PC-9 (cell line): ENCODE measurements at places on chromosomes 7 and 10.

DNA sequence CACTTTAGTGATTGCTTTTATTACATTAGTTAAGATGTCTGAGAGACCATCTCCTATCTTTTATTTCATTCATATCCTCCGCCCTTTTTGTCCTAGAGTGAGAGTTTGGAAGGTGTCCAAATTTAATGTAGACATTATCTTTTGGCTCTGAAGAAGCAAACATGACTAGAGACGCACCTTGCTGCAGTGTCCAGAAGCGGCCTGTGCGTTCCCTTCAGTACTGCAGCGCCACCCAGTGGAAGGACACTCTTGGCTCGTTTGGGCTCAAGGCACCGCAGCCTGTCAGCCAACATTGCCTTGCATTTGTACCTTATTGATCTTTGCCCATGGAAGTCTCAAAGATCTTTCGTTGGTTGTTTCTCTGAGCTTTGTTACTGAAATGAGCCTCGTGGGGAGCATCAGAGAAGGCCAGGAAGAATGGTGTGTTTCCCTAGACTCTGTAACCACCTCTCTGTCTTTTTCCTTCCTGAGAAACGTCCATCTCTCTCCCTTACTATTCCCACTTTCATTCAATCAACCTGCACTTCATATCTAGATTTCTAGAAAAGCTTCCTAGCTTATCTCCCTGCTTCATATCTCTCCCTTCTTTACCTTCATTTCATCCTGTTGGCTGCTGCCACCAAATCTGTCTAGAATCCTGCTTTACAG is 10.4 kb upstream of the CLCN1 start:
- H3K4me3 ChIP-seq: no peak overlapping the region
- H3K36me3 ChIP-seq: peaks cover 47% of the 10 kb centered on the region
- peak; percentile 72 for DNase-seq
- H3K27me3 ChIP-seq: no peaks in the 10 kb centered on the region
- H3K4me1 ChIP-seq: no peaks in the 10 kb centered on the region
- no peak overlapping the region for H3K27ac ChIP-seq

GRCh38 chr10:10605551-10606081 is 412.1 kb upstream of the CELF2 start:
- no peaks in the 10 kb centered on the region for H3K36me3 ChIP-seq
- H3K4me1 ChIP-seq: no peaks in the 10 kb centered on the region
- H3K4me3 ChIP-seq: no peak overlapping the region

- H3K4me3 ChIP-seq: no peak overlapping the region
- DNase-seq: no peak
- peak overlapping the region; percentile 52 for H3K27ac ChIP-seq
- H3K27me3 ChIP-seq: no peaks in the 10 kb centered on the region
These were observed 31.9 kb downstream of the CPED1 start for GRCh38 chr7:121020249-121020988.

- H3K27me3 ChIP-seq: peaks cover 33% of the 10 kb centered on the region
- no peak overlapping the region for H3K27ac ChIP-seq
- peak; percentile 38 for DNase-seq
- H3K4me3 ChIP-seq: no peak overlapping the region
These were observed 92.7 kb upstream of the GPR26 start for GRCh38 chr10:123573236-123574108.

DNA sequence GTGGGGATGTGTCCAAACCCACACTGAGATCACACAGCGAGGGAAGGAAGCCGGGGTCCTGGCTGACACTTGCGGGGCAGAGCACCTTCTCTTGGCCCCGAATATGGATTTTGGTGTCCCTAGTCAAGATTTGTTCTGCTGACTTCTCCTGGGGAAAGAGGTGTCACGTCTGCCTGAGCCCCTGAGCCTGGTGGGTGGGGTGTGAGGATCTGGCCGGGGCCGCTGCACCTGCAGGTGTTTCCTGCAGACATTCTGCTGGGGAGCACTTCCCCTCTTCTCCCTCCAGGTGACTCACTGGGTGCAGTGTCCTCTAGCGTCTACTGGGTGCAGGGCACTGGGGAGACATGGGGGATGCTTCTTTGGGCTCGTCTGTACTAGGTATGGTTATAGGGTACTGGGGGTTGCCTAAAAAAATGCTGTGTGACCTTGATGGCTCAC is 99.2 kb downstream of the GRK5 start:
- H3K4me1 ChIP-seq: peaks cover 57% of the 10 kb centered on the region
- no peaks in the 10 kb centered on the region for H3K27me3 ChIP-seq
- peak overlapping the region; percentile 86 for H3K27ac ChIP-seq
- H3K36me3 ChIP-seq: no peaks in the 10 kb centered on the region
- DNase-seq: peak; percentile 50

DNA sequence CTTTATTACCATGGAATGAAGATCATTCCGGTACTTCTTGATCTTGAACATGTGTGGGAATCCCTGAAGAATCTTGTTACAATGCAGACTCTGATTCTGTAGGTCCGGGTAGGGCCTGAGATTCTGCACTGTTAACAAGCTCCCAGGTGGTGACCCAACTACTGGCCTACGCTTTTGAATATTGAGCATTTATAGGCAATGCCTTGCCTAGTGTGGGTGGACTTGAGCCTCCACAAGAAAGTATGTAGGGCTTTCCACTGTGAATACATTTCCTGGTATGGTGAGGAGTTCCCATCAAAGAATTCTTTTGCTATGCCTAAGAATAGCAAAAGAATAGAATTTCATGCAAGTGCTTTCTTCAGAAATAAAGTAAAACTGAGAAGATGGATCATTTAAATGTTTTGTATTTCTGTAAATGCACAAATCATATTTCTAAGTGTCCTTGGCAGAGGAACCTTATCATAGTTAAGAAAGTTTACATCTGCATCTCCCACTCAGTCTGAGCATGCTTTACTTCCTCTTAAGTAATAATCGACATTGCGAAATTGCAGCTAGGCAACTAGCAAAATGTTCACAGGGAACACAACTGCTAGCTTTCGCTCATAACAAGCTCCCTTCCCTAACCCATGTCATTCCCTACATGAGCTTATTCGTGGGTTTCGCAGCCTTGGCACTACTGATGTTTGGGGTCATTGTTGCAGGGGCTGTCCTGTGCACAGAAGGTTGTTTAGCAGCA is 71.4 kb downstream of the AHR start:
- H3K27me3 ChIP-seq: no peaks in the 10 kb centered on the region
- peak; percentile 56 for DNase-seq
- no peaks in the 10 kb centered on the region; the same call in 1 of the 2 replicates for H3K36me3 ChIP-seq
- H3K4me1 ChIP-seq: peaks cover 51% of the 10 kb centered on the region
- no peak overlapping the region for H3K4me3 ChIP-seq

- H3K27me3 ChIP-seq: peaks cover 30% of the 10 kb centered on the region
- H3K4me1 ChIP-seq: no peaks in the 10 kb centered on the region
- no peak for DNase-seq
- no peak overlapping the region for H3K27ac ChIP-seq
- no peak overlapping the region for H3K4me3 ChIP-seq
These were observed 332.6 kb upstream of the ZNF32 start for GRCh38 chr10:43981232-43981631.

DNA sequence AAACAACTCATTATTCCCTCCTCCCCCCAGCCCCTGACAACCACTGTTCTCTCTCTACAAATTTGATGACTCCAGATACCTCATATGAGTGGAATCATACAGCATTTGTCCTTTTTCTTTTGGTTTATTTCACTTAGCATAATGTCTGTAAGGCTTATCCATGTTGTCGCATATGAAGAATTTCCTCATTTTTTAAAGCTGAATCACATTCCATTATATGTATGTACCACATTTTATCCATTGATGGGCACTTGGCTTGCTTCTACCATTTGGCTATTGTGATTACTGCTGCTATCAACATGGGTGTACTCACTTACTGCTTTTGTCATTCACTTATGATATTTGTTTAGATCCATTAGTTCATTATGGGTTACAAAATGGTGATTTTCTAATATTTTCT is 112.8 kb downstream of the BUB3 start:
- H3K4me1 ChIP-seq: no peaks in the 10 kb centered on the region
- H3K27ac ChIP-seq: no peak overlapping the region
- no peaks in the 10 kb centered on the region for H3K36me3 ChIP-seq
- no peaks in the 10 kb centered on the region for H3K27me3 ChIP-seq
- DNase-seq: no peak
- H3K4me3 ChIP-seq: no peak overlapping the region

DNA sequence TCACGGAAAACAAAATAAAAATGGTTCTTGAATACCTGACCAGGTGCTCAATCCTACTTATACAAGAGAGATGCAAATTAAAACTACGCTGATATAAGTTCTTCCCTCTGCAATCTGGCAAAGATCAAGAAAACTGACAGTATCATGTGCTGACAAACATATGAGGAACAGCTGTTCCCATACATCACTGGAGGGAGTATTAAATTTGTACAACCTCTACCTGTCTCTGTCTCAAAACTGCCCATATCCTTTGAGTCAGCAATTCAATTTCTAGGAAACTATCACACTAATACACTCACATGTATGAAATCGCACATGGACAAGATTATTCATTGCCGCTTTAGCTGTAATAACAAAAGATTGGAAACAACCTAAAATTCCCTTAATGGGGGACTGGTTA is 11.0 kb upstream of the IL6 start:
- no peaks in the 10 kb centered on the region for H3K27me3 ChIP-seq
- H3K4me3 ChIP-seq: no peak overlapping the region
- H3K4me1 ChIP-seq: peaks cover 20% of the 10 kb centered on the region
- no peaks in the 10 kb centered on the region for H3K36me3 ChIP-seq

DNA sequence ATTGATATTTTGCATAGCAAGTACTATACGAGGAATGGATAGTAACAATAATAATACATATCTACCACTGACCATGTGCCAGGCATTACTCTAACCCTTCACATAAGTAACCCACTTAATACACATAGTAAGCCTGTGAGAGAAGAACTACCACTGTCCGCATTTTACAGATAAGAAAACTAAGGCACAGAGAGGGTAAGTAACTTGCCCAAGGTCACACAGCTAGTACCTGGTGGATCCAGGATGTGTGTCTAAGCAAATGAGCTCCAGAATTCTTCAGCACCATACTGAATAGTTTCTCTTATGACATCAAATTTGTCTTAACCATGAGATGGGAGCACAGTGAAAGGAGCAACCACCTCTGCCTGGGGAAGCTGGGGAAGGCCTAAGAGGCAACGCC is 10.2 kb downstream of the CRTAC1 start:
- DNase-seq: no peak
- H3K4me3 ChIP-seq: no peak overlapping the region
- H3K36me3 ChIP-seq: no peaks in the 10 kb centered on the region
- H3K27ac ChIP-seq: no peak overlapping the region

- no peak overlapping the region for H3K4me3 ChIP-seq
- H3K27ac ChIP-seq: no peak overlapping the region
- no peaks in the 10 kb centered on the region for H3K36me3 ChIP-seq
These were observed 28.4 kb downstream of the TBC1D12 start for GRCh38 chr10:94430701-94431100.

GRCh38 chr7:152000191-152000590 is 25.3 kb upstream of the GALNT11 start:
- H3K4me1 ChIP-seq: no peaks in the 10 kb centered on the region
- no peak overlapping the region for H3K27ac ChIP-seq
- DNase-seq: no peak
- peaks cover 7% of the 10 kb centered on the region; the same call in 1 of the 2 replicates for H3K27me3 ChIP-seq

DNA sequence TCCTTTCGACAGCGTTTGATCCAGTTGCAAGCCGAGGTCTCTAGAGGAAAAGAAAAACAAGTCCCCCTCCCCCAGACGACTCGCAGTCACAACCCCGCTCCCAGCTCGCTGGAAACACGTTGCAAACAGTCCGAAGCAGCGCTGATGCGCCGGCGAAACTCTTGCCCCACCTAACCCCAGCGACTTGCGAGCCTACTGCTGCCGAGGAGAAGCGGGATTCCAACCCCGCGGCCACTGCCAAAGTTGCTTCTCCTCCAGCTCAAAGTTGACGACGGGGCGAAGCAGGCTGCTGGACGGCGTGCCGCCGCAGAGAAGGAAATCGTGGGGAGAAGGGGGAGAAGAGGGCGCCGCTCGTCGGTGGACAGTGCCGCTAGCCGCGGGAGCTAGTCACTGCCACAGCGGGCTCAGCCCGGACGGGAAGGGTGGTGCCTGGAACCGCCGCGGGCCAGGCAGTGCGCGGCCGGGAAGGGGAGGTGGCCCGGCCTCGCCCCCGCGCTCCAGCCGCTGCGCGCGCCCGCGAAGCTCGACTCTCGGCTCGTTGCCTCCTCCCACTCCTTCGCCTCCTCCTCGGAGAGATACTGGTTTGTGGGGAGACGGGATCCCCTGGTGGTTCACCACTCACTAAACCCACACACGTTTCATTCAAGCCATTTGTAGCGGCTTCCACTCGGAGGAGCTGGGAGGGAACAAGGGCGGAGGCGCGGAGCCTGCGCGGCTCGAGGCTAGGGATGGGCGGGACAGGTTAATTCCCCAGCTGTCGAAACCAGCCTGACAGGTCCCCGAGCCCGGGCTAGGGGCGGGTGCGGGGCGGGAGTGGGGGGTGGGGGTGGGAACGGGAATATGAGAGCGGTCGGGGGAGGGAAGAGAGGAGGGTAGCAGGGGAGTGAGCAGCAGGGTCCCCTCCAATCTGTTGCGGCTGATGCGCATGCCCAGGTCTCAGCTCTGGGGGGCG is at the start of gene GPR37:
TSS of gene GPR37 (minus strand) at position 392 of the 952 bp plus-strand sequence. CDS start 816 bp downstream, outside the sequence.
- H3K36me3 ChIP-seq: no peaks in the 10 kb centered on the region
- H3K27me3 ChIP-seq: peaks cover 2% of the 10 kb centered on the region; the same call in 1 of the 2 replicates
- no peak within 1 kb of the TSS for H3K27ac ChIP-seq

DNA sequence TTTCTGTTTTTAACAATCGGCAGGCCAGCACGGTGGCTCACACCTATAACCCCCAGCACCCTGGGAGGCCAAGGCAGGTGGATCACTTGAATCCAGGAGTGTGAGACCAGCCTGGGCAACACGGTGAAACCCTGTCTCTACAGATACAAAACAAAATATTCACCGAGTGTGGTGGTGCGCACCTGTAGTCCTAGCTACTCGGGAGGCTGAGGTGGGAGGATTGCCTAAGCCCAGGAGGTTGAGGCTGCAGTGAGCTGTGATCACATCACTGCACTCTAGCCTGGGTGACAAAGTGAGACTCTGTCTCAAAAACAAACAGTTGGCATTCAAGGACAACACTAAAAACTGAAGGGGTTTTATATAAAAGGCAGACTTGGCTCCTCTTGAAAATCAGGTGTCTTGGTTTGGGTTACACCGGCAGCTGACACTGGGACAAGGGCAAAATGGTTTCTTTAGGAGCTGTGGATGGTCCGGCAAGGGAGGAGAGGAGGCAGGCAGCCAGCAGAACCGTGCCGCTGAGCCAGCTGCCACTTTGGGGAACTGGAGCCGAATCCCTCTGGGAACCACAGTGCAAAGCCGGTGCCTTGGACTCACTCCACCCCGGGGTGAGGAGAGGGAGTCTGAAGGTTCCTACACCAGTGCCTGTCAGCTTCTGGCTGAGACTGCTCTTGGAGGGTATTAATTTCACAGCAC is 52.6 kb downstream of the CHST3 start:
- 0 out of 2 replicates have a peak, but pooled peaks cover 6% of the 10 kb centered on the region for H3K4me1 ChIP-seq
- no peak for DNase-seq
- no peaks in the 10 kb centered on the region for H3K27me3 ChIP-seq
- no peak overlapping the region for H3K27ac ChIP-seq
- H3K4me3 ChIP-seq: no peak overlapping the region

GRCh38 chr7:2484868-2485267 is 8.7 kb upstream of the GRIFIN start:
- H3K36me3 ChIP-seq: no peaks in the 10 kb centered on the region
- no peaks in the 10 kb centered on the region; the same call in 1 of the 2 replicates for H3K27me3 ChIP-seq
- peak; percentile 6 for DNase-seq
- H3K27ac ChIP-seq: no peak overlapping the region
- H3K4me1 ChIP-seq: no peaks in the 10 kb centered on the region

GRCh38 chr10:105674448-105674847 is 1033.4 kb downstream of the SORCS3 start:
- H3K36me3 ChIP-seq: no peaks in the 10 kb centered on the region
- H3K27ac ChIP-seq: no peak overlapping the region
- no peak overlapping the region for H3K4me3 ChIP-seq
- DNase-seq: no peak
- no peaks in the 10 kb centered on the region for H3K27me3 ChIP-seq

- no peaks in the 10 kb centered on the region for H3K36me3 ChIP-seq
- H3K4me3 ChIP-seq: no peak overlapping the region
- no peak overlapping the region for H3K27ac ChIP-seq
- no peaks in the 10 kb centered on the region for H3K27me3 ChIP-seq
These were observed 91.3 kb downstream of the CD36 start for GRCh38 chr7:80729591-80730320.
